ENCODE measurements at places on chromosomes 12 and 14. TPM values are rescaled to one million over a fixed set of nuclear protein-coding genes. Genes with fewer than 3 reads are reported as not detected.

GRCh38 chr14:51507906-51508511, 143.7 kb upstream of the FRMD6 start:
- DNase-seq: no peak
- peaks cover 3% of the 10 kb centered on the region for H3K4me1 ChIP-seq
- no peak overlapping the region for H3K4me3 ChIP-seq
- H3K27ac ChIP-seq: peak overlapping the region; percentile 61

The SMOC1 gene
- 0.38 TPM for total RNA-seq

- H3K4me1 ChIP-seq: no peaks in the 10 kb centered on the region
- H3K4me3 ChIP-seq: no peak overlapping the region
- DNase-seq: no peak
These were observed 40.7 kb upstream of the ANO4 start for GRCh38 chr12:100753837-100754236.

The PMEL gene
- 136 TPM for total RNA-seq

- no peak for DNase-seq
- no peaks in the 10 kb centered on the region for H3K36me3 ChIP-seq
- peaks cover 6% of the 10 kb centered on the region for H3K4me1 ChIP-seq
- no peak overlapping the region for H3K4me3 ChIP-seq
- H3K27me3 ChIP-seq: no peaks in the 10 kb centered on the region
These were observed 563.9 kb upstream of the LMO3 start for GRCh38 chr12:17169726-17170471.

DNA sequence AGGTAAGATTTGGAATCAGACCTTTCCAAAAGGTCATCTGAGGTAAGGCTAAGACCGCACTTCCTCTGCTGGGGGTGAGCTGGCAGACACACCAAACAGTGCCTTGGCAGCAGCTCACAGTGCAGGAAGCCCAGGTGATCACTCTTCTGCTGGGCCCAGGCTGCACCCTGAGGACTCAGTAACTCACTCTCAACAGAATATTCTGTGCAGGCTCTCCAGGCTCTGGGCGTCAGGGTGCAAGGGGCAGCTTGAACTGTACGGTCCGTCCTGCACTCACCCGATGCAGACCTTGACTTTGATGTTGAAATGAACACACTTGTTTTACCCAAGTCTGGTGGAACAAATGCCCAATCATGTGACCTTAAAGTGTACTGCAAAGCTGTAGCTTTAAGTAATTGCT, 6.0 kb downstream of the ALKBH2 start:
- no peaks in the 10 kb centered on the region for H3K27me3 ChIP-seq
- DNase-seq: no peak
- peaks cover 6% of the 10 kb centered on the region for H3K4me1 ChIP-seq
- no peak overlapping the region for H3K27ac ChIP-seq

The HOXC12 gene
- total RNA-seq: 1.3 TPM

- H3K4me3 ChIP-seq: no peak overlapping the region
- no peak for DNase-seq
- peaks cover 4% of the 10 kb centered on the region for H3K27me3 ChIP-seq
- H3K36me3 ChIP-seq: no peaks in the 10 kb centered on the region
These were observed 43.6 kb downstream of the SYNE3 start for GRCh38 chr14:95472819-95473251.

The C14orf132 gene
- 4.4 TPM for total RNA-seq

GRCh38 chr12:43348221-43348620, 203.8 kb downstream of the ADAMTS20 start:
- H3K36me3 ChIP-seq: no peaks in the 10 kb centered on the region
- H3K27me3 ChIP-seq: no peaks in the 10 kb centered on the region
- no peaks in the 10 kb centered on the region for H3K4me1 ChIP-seq
- DNase-seq: no peak
- no peak overlapping the region for H3K27ac ChIP-seq

The CAPZA3 gene
- total RNA-seq: not detected

Measured in endothelial cell (in vitro differentiated cells).